ENCODE measurements at places on chromosomes 1 and 21.

- H3K27me3 ChIP-seq: no peaks in the 10 kb centered on the region
- H3K36me3 ChIP-seq: peaks cover 12% of the 10 kb centered on the region
- no peak overlapping the region for H3K27ac ChIP-seq
- H3K4me3 ChIP-seq: no peak overlapping the region
These were observed 61.9 kb downstream of the POFUT2 start for GRCh38 chr21:45225741-45226327.

DNA sequence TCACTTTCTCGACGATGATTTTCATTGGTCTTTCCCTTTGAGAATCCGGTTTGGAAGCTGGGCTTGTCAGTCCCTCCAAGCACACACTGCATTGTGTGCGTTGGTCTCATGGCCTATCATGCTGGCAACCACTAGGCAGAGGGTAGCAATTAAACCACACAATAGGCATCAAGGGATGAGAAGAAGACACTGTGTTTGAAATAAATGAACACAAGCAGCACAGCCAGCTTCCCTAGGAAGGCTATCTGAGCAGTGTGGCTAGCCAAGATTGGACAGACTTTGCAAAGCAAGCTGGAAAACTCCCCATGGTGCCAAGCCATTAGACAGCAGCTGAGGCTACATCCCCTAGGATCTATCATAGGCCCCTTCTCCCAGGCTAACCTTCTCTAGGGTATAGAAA lies 288.7 kb downstream of the NUF2 start:
- no peak overlapping the region for H3K4me3 ChIP-seq
- H3K27me3 ChIP-seq: no peaks in the 10 kb centered on the region

- peaks cover 66% of the 10 kb centered on the region for H3K27me3 ChIP-seq
- H3K27ac ChIP-seq: no peak within 1 kb of the TSS
- no peak for DNase-seq
- H3K4me1 ChIP-seq: peaks cover 19% of the 10 kb centered on the region
- no peaks in the 10 kb centered on the region for H3K36me3 ChIP-seq
These were observed at the start of gene CD34 for GRCh38 chr1:207910591-207911354. CD34 (minus strand) TSS chr1:207911125; CDS start chr1:207911080, 45 bp downstream.

GRCh38 chr21:26732432-26733221 lies 112.6 kb downstream of the ADAMTS1 start:
- no peaks in the 10 kb centered on the region for H3K27me3 ChIP-seq
- H3K36me3 ChIP-seq: no peaks in the 10 kb centered on the region
- H3K4me1 ChIP-seq: no peaks in the 10 kb centered on the region
- no peak for DNase-seq
- no peak overlapping the region for H3K4me3 ChIP-seq
